Caco-2 (cell line): ENCODE measurements at places on chromosomes 16 and 17. TPM values are rescaled to one million over a fixed set of nuclear protein-coding genes. Genes with fewer than 3 reads are reported as not detected.

The C1QL1 gene
- 2.5 and 5.2 TPM in 2 replicates for total RNA-seq

GRCh38 chr17:2860883-2861282 lies 64.6 kb downstream of the RAP1GAP2 start:
- H3K27ac ChIP-seq = no peak overlapping the region
- no peak overlapping the region for H3K4me3 ChIP-seq
- no peaks in the 10 kb centered on the region; the same call in 1 of the 2 replicates for H3K36me3 ChIP-seq
- peaks cover 17% of the 10 kb centered on the region for H3K4me1 ChIP-seq
- H3K27me3 ChIP-seq = no peaks in the 10 kb centered on the region

The TAF15 gene
- total RNA-seq = 335 and 350 TPM in 2 replicates

The ABCA6 gene
- total RNA-seq = 1.8 and 2.5 TPM in 2 replicates

DNA sequence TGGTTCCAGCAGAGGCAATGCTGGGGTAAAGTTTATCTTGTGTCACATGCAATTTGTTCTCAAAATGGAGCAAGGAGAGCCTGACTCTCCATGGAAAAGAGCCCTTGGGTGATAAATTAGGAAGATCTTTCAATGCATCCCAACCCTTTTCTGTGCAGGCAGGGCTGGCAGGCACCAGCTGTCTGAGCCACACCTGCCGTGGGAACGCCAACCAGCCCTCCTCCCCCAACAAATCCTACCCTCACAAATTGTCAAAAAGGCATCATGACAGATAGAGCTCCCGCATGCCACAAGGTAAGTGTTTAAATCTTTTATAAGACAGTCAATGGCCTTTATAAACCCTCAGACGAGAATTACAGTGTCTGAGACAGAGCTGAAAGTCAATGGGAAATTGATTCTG lies 418.5 kb upstream of the CDH5 start:
- no peak overlapping the region for H3K4me3 ChIP-seq
- DNase-seq = no peak
- H3K4me1 ChIP-seq = no peaks in the 10 kb centered on the region
- no peak overlapping the region for H3K27ac ChIP-seq

DNA sequence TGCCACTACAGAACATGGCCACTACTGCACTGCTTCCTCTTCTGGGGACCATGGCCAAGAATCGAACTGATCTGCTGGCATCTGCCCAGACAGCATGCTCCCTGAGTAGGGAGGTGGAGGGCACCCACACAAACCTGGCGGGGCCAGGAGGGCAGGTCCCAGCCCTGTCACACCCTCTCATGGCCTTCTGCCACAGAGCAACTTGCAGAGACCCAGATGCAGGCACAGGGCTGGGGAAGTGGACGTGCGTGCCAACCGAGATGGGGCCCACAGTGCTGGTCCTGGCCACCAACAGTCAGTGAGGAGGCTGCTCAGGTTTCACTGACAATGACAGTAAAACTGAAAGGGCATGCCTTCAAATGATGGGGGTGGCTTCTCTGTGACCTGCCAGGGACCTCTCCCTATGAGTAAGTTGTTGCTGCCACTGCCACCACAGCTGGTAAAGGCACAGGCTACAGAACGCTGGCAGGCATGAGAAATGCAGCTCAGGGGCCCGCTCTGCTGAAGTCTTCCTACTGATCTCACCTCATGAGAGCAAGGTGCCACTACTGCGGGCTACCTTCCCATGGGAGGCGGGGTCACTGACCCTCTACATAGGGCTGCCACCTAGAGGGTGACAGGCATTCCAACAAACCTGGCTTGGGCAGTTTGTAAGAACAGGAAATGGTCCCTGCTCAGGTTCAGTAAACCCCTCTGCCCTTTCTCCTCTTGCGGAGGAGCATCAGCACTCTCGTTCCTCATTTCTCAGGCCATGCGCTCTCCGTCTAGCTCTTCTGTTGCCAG lies 15.5 kb downstream of the HIC1 start:
- H3K36me3 ChIP-seq = no peaks in the 10 kb centered on the region; the same call in 1 of the 2 replicates
- no peak overlapping the region for H3K4me3 ChIP-seq
- H3K4me1 ChIP-seq = 0 out of 2 replicates have a peak, but pooled peaks cover 6% of the 10 kb centered on the region
- H3K27ac ChIP-seq = no peak overlapping the region

- no peak for DNase-seq
- H3K4me1 ChIP-seq = no peaks in the 10 kb centered on the region
These were observed 110.8 kb upstream of the SALL1 start for GRCh38 chr16:51261919-51262318.
